ENCODE measurements at places on chromosomes 2 and 18. TPM values are rescaled to one million over a fixed set of nuclear protein-coding genes. Genes with fewer than 3 reads are reported as not detected.

MYL12A gene
- total RNA-seq = 423 TPM

ZNF396 gene
- total RNA-seq = 0.38 TPM

DAW1 gene
- not detected for total RNA-seq

ATP6V1B1 gene
- not detected for total RNA-seq

CCDC178 gene
- not detected for total RNA-seq
